Left lobe of liver (tissue), 2 donors: ENCODE measurements at places on chromosomes 1 and 21.
A peak's percentile ranks its signal among the peaks of the same experiment; 100 is the strongest.

DNA sequence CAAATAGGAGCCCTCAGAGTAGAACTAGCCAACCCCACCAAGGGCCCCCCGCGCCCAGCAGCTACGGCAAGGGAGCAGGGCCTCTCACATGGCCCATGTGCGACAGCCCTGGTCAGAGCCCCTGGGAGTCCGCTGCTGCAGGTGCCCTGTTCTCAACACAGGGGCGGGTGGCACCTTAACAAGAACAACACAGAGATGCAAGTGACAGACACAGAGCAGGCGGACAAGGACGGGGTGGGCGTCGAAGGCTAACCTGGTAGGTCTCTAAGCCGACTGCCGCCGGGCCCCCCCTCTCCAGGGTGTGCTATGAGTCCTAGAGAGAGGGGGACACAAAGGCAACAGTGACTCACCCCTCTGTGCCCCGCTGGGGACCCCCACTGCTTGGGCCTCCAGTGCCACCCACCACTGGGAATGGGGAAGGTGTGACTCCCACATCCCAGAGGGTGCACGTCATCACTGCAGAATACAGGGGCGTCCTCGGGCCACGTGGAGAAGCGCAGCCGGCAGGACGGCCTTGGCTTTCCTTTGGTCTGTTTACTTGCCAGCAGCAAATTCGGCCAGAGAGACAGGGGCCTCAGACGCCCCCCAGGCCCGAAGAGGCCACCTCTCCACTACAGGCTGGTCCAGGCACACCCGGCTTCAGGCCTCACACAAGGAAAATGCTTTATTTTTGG, 44.8 kb downstream of the PRDM15 start:
- no peak for DNase-seq

DNA sequence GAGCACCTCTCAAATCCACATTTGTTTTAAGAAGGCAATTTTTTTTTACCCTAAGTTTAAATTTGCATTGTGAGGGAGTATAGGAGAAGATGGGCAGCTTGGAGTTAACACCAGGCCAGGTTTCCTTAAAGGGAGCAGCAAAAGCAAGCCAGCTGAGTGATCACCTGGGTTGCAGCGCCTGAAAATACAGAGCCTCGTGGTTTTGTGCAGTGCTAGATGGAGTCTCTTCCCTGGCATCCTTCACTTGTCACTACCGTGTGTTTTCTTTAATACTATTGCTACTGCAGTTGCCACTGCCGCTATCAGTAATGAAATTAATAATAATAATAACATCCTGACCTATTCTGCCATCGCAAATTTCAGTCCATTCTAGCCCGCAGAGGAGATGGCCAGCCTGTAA, 35.2 kb upstream of the VAV3 start:
- no peak for DNase-seq

- DNase-seq = no peak
These were observed 21.3 kb upstream of the GNPAT start for GRCh38 chr1:231219422-231220401.

DNA sequence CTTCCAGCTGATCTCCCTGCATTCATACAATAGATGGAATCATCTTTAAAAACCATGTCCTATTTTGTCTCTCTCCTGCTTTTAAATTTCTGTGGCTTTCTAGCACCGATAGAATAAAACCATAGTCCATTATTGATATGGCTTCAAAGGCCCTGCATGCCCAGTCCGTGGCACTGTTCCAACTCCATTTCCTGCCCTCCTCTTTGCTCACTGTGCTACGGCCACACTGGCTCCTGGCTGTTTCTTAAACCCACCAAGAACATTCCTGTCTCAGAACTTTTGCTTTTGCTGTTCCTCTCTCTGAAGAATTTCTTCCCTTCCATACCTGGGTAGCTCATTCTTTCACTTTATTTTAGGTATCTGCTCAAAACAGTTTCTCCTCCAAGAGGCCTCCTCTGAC, 7.2 kb downstream of the SLAMF1 start:
- DNase-seq = peak; percentile 57

DNA sequence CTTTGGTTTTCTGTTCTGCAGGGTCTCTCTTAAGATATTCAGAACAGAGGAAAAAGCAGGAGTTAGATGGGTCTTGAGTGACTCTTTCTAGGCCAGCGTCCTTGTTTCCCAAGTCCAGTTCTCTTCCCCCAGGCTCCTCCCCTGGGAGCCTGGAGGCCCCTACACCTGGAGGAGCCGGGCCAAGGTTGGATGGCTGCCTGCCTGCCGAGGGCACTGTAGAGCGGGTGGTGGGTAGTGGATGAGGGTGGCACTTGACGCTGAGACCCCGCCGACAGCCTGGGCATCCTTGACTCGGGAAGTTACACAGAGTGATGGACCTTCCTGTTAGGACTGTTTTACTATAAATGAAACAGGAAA, 17.4 kb upstream of the KANK4 start:
- no peak for DNase-seq
